ENCODE measurements at places on chromosomes 11 and 22. TPM values are rescaled to one million over a fixed set of nuclear protein-coding genes. Genes with fewer than 3 reads are reported as not detected.

SHISA8 gene
- total RNA-seq = 0.14 TPM

APOBEC3G gene
- not detected for total RNA-seq

PLEKHB1 gene
- total RNA-seq = 0.55 TPM

OR2AG2 gene
- total RNA-seq = 0.01 TPM

ALDH3B2 gene
- not detected for total RNA-seq

C1QTNF5 gene
- total RNA-seq = not detected

STARD10 gene
- total RNA-seq = 22.3 TPM

MMP12 gene
- total RNA-seq = 0.02 TPM

USP35 gene
- total RNA-seq = 7.6 TPM

TRIM64 gene
- not detected for total RNA-seq

VSIG10L2 gene
- not detected for total RNA-seq

ART1 gene
- total RNA-seq = not detected

LRRC10B gene
- total RNA-seq = 0.08 TPM

MPZL3 gene
- 0.38 TPM for total RNA-seq

OR5D16 gene
- not detected for total RNA-seq

B3GAT1 gene
- total RNA-seq = not detected

GP1BB gene
- not detected for total RNA-seq

TLCD5 gene
- total RNA-seq = 8.0 TPM

CHRM4 gene
- 0.75 TPM for total RNA-seq

SLC22A9 gene
- not detected for total RNA-seq

Measured in A549 treated with CpdA at 1 μM for 4 hours (cell line).